ENCODE measurements at places on chromosomes 4 and X.

DNA sequence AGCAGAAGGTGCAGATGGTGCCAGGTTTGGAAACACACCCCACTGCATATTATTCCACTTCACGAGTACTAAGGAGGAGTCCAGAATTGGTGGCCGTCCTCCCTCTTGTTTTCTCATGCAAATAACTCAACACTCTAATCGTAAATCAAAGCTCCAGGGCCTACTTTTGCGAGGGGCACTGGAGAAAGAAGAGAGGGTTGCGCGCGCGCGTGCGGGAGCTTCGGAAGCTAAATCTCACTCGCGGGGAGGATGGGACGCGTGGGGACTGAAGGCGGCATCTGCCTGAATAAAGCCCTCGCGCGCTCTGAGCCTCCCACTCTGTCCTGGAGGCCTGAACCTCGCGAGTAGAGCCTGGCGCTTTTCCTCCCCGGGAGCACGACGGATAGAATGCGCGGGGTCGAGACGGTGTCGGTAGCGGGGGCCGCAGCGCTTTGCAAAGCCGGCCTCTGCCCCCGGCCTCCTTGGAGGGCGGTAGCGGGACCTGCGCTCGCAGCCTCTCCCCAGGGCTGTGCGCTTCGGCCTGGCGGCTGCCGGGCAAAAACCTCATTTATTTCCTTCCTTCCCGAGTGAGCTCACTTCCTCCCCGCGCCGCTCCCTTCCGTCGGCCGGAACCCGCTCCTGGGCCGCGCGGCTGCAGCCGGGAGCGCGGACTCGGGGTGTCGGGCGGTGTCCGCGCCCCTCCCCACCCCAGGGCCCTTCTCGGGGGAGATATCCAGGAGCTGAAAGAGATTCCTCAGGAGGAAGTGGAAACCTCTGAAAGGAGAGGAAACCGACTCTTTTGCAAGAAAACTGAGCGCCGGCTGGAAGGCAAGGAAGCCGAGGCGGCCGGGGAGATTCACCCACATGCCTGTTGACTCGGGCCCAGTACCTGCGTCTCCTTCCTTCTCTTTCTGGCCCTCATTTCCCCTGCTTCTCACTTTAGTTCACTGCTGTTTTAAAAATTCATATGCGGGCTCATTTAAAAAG, 20.7 kb downstream of the HAND2 start:
- DNase-seq: no peak

DNA sequence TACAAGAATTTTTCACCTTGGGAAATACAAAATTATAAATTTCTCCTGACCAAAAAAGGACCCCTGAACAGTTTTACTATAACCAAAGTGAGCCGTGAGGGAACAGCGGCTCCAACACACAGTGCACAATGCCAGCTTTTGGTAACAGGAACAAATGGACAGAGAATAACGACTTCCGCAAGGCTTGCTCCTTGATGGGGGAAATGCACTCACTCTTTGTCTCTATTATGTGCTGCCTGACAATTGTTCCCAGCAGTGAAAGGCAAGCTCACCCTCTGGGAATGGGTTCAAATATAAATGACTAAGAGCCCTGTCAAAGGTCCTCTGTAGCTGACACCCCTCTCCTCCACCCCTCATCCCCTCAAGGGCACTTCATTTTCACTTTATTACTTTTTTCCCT, 325.8 kb upstream of the GALNT7 start:
- no peak for DNase-seq

DNA sequence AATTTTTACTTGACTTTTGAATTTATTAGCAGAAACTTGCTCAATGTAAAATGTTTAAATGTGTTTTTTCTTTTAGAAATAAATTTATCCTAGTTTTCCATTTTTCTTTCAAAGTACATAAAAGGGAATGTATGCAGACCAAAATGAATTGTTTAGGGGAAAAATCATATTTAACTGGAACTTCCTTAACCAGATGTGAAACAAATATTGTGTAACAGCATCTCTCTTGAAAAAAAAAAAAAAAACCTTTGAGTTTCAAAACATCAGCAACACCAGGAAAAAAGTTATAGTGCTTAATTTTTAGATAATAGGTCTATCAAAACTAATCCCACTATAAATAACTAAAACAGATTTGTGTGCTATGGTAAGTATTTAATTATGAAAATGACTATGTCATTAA, 14.5 kb upstream of the CCNA2 start:
- no peak for DNase-seq

GRCh38 chr4:109978704-109979454, 66.2 kb downstream of the EGF start:
- no peak for DNase-seq

GRCh38 chrX:132676561-132677186, 187.8 kb upstream of the MBNL3 start:
- no peak for DNase-seq

- DNase-seq: no peak
Measured at GRCh38 chr4:156291317-156291716, 337.7 kb upstream of the CTSO start.

DNA sequence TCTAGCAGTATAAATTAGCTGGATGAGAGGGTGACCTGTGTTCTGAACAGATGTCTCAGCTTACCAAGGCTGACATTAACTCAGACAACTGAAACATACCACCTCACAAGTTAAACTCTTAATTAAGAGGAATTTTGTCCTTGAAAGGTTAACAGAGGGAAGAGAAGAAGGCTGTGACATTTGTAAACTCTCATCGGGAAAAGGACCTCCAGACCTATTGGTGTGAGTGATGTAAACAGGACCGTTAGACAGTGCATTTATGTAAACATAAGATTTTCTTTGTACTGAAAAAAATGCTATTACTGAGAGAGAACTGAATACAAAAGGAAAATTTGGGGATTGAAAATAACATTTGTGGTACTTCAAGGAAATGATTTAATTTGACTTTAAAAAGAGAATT, 308.4 kb upstream of the DIAPH2 start:
- DNase-seq: no peak

DNA sequence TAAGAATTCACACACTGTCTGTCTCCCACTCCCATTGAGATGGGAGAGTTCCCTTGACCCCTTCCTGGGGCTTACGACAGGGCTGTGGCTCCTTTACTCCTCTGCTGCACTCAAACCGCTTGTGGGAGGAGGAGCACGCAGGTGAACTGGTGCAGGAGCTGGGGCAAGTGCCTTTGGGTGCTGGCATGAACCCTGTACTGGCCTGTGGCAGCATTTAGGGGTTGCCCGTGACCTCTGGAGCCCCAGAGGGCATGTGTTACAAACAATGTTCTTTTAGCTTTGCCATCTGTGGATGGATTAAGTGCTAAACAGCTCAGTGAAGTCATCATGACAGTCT, 21.8 kb upstream of the FTHL17 start:
- DNase-seq: no peak

- DNase-seq: no peak
Measured at GRCh38 chr4:82711158-82711785, 87.3 kb downstream of the SCD5 start.

DNA sequence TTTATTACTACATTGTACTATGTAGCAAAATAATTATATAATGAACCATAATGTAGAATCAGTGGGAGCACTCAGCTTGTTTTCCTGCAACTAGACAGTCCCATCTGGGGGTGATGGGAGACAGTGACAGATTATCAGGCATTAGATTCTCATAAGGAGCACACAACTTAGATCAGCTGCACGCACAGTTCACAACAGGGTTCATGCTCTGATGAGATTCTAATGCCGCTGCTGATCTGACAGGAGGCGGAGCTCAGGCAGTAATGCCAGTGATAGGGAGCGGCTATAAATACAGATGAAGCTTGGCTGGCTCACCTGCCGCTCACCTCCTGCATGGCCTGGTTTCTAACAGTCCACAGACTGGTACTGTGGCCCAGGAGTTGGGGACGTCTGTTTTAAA, 199.2 kb downstream of the MAB21L2 start:
- no peak for DNase-seq

DNA sequence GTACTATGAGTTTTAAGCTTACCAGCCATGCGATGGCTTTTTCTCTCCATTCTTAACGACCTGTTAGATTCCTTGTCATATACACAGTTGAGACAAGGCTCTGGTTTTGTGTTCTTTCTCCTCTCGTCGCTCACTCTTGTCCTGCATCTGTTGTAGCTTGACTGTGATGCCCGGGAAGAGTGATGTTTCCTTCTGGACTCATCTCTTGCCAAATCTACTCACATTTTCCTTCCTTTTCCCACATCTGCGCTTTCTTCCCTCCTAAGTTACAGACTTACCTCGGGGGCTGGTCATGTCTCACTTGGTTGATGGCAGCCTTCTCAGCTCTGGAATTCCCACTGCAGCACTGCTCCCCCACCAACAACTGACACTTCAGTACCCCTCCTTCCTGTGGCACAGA, 4.8 kb upstream of the MAP7D3 start:
- DNase-seq: no peak

- DNase-seq: no peak
Measured at GRCh38 chrX:109036624-109037023, 300.3 kb upstream of the IRS4 start.
